ENCODE measurements at places on chromosomes 5 and 9.

DNA sequence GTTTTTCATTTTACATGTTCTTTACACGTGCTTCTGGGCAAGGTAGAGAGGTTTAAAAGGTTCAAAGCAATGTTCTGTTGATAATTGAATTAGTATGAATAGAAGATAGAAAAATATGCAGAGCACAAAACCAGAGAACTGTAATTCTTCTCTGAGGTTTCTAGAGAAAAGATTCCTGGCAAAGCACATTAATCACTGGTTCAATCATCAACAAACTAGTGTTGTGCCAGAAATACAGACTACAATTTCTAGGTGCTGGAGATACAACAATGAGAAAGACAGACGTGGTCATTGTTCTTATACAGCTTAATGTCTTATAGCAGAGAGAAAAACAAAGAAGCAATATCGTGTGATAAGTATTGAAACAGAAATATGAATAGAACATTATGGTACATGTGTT is 25.5 kb downstream of the MEGF9 start:
- DNase-seq: no peak

- no peak for DNase-seq
Observed at GRCh38 chr9:82584349-82584863, 478.5 kb downstream of the RASEF start.

DNA sequence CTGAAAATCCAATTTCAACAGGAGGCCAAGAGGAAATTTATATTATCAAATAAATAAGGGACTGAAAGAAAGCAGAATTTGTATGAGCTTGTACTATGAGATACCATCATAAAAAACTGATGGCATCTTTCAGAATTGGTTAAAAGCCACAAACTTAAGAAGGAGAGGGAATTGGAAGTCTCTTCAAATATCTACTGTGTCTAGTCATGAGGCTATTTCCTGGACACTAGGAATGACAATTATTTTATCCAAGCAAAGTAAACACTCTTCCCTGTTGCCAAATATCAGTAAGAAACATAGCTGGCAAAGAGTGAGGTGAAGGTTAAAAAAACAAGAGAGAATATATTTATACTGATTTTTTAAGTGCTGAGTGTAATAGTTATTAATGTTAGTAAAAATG is 101.5 kb upstream of the ARRDC3 start:
- DNase-seq: no peak

- DNase-seq: no peak
Observed at GRCh38 chr9:122370303-122370702, 521 bp upstream of the PTGS1 start.

DNA sequence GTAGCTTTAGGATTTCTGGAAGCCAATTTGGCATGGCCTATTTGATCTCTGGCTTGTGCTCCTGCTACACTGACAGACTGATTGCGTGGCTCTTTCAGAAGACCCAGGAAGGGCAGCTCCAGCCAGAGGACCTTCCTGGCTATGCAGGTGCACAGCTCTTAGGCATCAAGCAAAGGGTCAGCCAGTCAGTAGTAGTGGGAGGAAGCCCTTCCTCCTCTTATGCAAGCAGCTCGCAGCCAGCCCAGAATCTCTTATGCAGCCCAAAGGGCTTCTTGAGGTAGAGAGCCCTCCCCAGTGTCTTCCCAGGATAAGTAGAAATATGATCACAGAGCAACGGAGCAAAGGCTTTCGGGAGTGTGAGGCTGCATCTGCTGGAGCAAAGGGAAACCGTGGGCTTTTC is 43.2 kb downstream of the SLC36A1 start:
- DNase-seq: no peak

DNA sequence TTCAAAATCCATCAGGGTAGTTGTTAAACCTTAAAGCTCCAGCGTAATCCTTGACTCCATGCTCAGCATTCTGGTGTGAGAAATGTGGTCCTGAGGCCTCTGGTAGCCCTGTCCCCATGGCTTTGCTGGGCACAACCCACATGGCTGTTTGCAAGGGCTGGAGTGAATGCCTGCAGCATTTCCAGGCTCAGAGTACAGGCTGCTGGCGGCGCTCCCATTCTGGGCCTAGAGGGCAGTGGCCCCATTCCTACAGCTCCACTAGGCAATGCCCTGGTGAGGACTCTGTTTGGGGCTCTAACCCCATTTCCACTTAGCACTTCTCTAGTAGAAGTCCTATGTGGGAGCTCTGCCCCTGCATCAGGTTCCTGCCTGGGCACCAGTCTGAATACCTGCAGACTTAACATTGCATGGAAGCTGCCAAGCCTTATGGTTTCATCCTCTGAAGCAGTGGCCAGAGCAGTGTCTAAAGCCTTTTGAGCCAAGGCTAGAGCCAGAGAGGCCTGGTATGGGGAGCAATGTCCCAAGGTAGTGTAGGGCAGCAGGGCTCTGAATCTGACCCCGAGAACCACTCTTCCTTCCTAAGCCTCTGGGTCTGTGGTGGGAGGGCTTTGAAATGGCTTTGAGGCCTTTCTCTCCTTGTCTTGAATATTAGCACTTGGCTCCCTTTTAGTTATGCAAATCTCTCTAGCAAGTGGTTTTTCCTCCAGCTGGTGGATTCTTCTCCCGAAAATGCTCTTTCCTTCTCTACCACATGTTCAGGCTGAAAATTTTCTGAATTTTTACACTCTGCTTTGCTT is 5.8 kb upstream of the ALDH1A1 start:
- no peak for DNase-seq

GRCh38 chr9:32665101-32665500 is 29.6 kb upstream of the TAF1L start:
- DNase-seq: no peak

DNA sequence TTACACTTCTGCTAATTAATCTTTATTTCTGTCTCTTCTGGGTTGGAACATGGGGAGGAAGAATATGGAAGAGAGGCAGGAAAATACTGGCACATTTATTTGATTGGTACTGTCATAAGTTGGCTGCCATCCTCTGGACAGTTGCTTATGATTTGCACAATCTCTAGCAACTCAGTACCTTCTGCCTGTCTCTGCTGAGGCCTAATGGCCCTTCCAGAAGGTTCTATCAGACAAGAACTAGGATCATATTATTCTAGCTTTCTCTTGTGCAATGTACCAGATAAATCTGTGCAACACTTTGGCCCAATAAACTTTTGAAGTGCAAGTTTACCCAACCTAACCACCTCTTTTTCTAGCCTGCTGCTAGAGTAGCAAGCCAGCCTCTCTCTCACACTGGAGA is 335.0 kb downstream of the ARRDC3 start:
- DNase-seq: no peak

DNA sequence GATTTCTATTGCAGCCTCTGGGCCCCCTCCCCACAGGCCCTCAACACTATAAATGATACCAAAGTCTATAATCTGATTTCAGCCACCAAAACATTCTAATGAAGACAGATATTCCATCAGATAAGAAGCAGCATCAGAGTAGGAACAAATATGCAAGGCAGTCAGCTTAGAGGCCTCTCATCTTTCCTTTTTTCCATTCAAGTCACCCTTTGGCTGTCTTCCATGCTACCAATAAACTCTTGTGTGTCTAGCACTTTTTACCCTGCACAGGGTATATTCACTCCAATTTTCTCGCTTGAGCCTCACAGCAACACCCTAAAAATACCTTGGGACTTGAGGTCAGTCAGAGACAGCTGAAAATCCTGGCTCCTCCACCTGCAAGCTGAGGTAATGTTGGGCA is 193.7 kb downstream of the BRINP1 start:
- no peak for DNase-seq

DNA sequence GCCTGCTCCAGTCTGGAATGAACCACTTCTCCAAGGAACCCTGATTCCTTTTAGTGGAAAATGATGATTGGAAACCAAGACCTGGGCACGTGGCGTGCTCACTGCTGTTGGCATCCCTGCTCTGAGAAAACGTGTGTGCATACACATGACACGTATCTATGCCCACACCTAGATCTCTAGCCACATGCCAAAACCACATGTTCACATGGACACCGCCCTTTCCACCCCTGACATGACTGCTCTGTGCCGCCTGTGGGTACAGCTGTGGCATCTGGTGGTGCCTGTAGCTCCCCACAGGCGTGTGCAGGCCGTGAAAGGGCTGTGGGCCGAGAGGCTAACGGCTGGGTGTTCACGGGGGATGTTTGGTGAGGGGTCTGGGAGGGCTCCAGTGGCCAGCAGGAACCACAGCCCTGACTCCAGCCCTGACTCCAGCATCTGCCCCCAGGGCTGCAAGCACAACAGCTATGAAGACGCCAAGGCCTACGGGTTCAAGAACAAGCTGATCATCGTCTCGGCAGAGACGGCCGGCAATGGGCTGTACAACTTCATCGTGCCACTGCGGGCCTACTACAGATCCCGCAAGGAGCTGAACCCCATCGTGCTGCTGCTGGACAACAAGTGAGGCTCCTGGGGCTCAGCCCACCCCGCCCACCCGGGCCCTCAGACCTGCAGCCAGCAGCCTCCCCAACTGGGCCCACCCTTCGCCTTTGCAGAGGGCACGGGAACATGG is 75.1 kb downstream of the KCNT1 start:
- no peak for DNase-seq

GRCh38 chr5:151811593-151812321 is 40.0 kb downstream of the G3BP1 start:
- no peak for DNase-seq

- peak; percentile 54 for DNase-seq
Observed at GRCh38 chr9:35553670-35554543, 51.2 kb upstream of the TESK1 start.

- DNase-seq: no peak
Observed at GRCh38 chr9:96256800-96257199, 45.2 kb downstream of the HSD17B3 start.

DNA sequence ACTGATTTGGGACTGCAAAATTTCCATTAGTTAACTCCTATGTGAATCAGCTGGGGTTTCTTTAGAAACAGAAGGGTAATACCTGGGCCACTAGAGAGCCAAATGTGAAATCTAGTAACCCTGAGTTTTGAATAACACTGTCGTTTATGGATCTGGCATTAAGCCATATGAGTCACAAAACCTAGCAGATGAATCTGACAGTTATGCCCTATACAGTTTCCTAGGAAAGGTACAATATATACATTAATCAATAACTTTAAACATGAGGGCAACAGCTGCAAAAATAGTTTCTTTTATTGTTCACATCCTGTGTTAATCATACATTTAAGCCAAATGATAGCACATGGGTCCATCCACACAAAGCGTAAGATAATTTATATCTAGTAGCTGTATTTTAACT is 56.9 kb downstream of the PAM start:
- no peak for DNase-seq

DNA sequence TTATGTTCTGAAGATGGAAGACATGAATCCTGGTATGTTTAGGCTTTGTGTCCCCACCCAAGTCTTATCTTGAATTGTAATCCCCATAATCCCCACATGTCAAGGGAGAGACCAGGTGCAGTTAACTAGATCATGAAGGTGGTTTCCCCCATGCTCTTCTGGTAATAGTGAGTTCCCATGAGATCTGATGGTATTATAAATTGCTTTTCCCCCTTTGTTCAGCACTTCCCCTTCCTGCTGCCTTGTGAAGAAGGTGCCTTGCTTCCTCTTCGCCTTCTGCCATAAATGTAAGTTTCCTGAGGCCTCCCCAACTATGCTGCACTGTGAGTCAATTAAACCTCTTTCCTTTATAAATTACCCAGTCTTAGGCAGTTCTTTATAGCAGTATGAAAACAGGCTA is 229.0 kb downstream of the ARL15 start:
- DNase-seq: no peak

DNA sequence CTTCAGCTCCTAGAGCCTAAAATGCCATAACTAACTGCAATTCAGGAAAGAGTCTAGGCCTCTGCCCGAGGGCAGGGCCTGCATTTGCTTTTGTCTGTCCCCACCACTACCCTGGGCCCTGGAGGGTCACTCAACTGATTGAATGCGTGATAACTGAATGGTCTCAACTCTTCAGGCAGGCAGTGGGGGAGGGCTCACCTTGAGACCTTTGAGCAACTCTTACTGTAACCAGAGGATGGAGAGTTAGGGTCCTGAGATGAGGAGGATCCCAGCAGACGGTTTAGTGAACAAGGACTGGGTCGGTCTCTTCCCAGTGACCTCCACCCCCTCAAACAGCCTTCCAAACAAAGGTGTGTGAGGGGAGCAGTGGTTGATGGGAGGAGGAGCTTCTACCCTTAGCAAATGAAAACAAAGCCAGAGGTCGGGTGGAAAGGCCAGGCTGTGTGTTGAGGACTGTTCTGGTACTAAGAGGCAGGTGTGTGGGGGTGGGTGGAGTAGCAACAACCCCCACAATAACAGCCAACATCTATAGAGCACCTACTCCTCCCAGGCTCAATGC is 59.4 kb downstream of the CXXC5 start:
- no peak for DNase-seq

GRCh38 chr5:9431151-9431495 is 114.8 kb downstream of the SEMA5A start:
- no peak for DNase-seq
